ENCODE measurements at places on chromosomes 7 and 10.

- DNase-seq: no peak
Measured at GRCh38 chr10:14736043-14736442, 38.7 kb downstream of the FAM107B start.

- no peak for DNase-seq
Measured at GRCh38 chr10:20809631-20810030, 87.5 kb downstream of the NEBL start.

- DNase-seq: no peak
Measured at GRCh38 chr7:80675090-80675489, 36.6 kb downstream of the CD36 start.

DNA sequence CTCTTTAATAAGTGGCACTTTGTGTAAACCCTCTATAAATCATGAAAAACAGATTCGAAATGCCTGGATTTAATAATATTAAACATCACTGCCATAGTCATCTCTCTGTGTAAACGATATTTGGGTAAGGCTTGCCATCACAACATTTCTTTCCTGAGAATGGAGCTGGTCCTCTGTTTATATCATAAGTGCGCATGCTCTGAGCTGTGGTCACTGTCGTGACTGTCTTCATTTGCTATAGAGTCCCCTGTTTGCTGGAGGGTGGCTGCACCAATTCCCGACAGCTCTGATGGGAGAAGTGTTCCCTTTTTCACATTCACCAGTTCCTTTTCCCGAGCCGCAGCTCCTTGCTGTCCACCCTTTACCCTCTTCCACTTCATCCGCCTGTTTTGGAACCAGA is 50.4 kb upstream of the AGMO start:
- DNase-seq: no peak

- no peak for DNase-seq
Measured at GRCh38 chr7:136018104-136018503, 40.9 kb upstream of the MTPN start.

- DNase-seq: no peak
Measured at GRCh38 chr10:73366381-73367298, 8.0 kb upstream of the CFAP70 start.

DNA sequence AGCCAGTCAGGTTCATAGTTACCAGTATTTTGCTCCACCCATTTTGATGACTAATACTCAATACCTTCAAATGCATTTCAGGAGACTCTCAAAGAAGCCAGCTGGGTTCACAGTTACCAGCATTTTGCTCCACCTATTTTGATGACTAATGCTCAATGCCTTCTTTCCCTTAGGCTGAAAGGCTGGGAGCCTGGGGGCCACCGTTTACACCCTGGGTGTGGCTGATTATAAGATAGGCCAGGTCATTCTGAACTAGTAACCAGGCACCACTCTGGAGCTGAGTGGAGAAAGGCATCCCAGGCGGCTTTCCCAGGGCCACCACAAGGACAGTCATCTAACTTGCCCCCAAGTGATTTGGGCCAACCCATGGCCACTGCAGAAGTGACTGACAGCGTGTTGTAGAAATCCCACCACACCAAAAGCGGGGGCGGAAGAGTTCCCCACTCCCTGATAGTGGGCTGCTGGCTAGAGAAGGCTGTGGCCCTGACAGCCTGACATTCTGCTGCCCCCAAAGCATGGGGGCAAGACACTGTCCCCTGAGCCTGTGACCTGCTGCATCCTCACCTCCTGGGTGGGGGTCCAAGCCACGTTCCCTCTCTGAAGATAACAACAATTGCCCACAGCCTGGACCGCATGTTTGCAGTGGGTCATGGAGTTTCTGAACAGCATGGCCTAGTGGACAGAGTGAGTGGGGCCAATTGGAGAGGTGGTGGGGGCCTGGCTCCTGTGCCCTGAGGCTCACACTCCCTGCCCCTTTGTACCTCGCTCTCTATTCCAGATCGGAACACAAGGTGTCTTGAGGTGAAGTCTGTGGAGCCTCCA is 23.0 kb upstream of the ZNF488 start:
- no peak for DNase-seq

GRCh38 chr10:75038335-75038734 is 73.1 kb upstream of the SAMD8 start:
- no peak for DNase-seq

DNA sequence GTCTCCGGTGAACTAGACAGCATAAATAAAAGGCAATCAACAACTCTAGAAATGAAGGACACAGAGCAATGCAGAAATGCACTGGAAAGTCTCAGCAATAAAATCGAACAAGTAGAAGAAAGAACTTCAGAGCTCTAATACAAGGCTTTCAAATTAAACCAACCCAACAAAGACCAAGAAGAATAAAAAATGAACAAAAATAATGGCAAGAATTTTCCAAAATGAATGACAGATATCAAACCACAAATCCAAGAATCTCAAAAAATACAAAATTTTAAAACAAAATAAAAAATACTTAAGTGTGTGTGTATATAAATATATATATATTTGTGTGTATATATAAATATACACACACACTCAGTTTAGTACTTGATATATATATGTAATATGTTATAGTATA is 110.8 kb downstream of the IQUB start:
- DNase-seq: no peak

DNA sequence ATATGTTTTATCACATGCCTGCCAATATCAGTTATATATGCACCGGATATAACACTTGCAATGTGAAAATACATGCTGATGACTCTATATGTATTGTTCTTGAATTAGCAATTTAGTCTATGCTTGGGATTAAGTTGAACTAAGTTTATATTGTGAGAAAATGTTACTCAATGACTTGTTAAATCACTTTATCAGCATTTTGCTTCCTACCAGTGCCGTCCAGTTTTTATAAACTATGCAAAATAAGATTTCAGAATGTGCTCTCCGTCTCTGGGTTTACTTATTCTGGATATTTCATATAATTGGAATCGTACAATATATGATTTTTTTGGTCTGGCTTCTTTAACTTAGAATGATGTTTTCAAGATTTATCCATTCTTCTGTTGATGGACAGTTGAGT is 25.5 kb upstream of the SLC26A3 start:
- no peak for DNase-seq

GRCh38 chr10:9299966-9300365 is 1245.5 kb downstream of the GATA3 start:
- DNase-seq: no peak

DNA sequence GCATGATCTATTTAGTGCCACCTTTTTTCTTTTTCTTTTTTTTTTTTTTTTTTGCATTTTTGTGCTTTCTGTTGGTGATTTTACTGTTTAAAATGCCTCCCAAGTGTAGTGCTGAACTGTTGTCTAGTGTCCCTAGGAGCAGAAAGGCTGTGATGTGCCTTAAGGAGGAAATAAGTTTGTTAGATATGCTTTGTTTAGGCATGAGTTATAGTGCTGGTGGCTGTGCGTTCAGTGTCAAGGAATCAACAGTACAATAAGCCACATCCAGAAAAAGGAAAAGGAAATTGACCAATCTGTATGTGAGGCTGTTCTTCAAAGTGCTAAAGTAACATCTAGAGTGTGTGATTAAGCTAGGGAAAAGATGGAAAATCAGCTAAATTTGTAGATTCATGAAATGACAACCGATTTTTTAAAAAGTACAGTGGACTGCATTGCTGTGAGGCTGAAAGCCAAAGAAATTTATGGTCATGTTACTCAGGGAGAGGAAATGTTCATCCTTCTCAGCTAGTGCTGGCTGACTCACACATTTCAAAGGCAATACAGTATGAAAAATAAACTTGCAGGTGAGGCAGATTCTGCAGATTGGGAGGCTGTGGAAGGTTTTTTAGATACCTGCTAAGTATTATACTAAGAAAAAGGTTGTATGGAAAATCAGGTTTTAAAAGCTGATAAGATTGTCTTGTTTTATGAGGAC is 122.7 kb upstream of the ADCY1 start:
- DNase-seq: no peak

DNA sequence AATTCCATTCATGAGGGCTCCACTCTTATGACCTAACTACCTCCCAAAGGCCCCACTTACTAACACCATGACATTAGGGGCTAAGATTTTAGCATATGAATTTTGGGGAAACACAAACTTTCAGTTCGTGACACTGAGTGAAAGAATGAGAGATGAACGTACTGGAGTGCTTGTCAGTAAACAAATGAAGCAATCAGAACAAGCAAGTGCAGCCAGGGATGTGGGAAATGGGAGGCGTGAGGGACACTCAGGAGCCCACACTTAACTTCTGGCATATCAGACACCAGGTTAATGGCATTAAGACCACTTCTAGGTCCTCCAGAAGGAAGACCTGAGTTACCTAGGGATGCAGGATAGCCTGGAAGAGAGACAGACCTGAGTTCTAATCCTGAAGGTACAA is 2.3 kb upstream of the MDFIC start:
- DNase-seq: no peak

GRCh38 chr7:67398916-67399315 is 402.3 kb downstream of the TYW1 start:
- DNase-seq: no peak

DNA sequence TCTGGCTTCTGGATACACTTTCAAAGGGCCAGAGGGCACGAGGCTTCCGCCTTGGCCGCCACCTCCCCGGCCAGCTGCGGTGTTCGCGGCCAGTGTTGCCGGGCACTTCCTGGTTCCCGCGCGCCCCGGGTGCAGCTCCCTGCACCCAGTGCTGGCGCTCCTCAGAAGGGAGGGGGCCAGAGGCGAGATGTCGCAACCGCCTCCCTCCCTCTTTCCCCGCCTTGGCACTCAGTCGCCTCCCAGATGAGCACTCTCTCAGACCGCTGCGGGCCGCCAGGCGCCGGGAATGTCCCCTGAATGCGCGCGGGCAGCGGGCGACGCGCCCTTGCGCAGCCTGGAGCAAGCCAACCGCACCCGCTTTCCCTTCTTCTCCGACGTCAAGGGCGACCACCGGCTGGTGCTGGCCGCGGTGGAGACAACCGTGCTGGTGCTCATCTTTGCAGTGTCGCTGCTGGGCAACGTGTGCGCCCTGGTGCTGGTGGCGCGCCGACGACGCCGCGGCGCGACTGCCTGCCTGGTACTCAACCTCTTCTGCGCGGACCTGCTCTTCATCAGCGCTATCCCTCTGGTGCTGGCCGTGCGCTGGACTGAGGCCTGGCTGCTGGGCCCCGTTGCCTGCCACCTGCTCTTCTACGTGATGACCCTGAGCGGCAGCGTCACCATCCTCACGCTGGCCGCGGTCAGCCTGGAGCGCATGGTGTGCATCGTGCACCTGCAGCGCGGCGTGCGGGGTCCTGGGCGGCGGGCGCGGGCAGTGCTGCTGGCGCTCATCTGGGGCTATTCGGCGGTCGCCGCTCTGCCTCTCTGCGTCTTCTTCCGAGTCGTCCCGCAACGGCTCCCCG is at the start of gene FFAR4:
Gene FFAR4 (plus strand): TSS at position 231 of the 842 bp plus-strand sequence. CDS start 56 bp downstream, at position 287.
- no peak for DNase-seq

GRCh38 chr7:36128448-36129047 is 24.5 kb upstream of the EEPD1 start:
- no peak for DNase-seq

GRCh38 chr10:5447056-5447455 is 34.7 kb downstream of the NET1 start:
- DNase-seq: no peak

- no peak for DNase-seq
Measured at GRCh38 chr10:74681917-74682627, 144.3 kb upstream of the KAT6B start.

GRCh38 chr10:96978621-96979154 is 146.6 kb downstream of the LCOR start:
- no peak for DNase-seq

DNA sequence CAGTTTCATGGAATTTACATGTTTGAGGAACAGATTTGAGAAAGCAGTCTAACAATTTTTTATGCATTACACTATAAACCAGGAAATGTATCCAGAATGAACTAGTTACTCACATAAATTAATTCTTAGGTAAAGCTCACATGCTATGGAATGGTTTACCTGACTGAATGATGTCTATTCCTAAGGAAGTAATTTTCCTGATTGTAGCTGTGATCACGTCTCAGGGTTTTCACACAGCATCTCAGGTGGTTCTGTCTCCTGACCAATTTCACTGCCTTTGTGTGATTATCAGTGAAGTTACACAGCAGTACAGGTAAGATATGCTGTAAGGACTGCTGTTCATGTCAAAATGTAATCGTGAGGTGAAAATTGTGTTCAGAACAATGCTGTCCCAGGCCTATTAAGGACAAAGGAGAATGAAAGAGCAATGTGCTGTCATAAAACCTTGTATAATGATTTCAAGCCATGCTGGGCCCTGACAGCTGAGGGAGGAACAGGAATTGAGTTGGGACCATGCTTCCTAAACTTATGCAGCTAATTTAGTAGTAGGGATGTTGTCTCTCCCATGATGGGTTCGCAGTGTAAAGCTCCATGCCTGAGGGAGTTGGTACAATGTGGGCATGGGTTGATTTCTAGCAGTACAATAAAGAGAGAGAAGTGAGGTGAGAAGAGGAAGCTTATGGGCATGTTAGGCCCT is 631.8 kb downstream of the NRG3 start:
- DNase-seq: no peak

- DNase-seq: no peak
Measured at GRCh38 chr10:93352638-93353383, 129.3 kb downstream of the MYOF start.

DNA sequence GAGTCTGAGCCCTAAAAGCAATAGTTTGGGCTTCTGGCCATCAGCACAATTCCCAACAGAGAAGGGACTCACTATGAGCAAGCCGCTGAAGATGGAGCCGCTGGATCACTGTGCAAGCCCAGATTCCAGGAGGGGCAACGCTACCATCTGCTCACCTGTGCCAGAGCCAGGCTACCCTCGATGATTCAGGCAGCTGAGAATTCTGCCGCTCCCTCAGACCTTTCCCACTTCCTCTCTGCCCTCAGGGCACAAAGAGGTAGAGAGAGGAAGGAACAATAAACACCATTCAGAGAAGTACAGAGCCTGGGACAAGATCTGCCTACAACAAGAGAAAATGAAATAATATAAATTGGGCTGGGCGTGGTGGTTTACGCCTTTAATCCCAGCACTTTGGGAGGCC is 98.1 kb downstream of the MYOF start:
- no peak for DNase-seq

DNA sequence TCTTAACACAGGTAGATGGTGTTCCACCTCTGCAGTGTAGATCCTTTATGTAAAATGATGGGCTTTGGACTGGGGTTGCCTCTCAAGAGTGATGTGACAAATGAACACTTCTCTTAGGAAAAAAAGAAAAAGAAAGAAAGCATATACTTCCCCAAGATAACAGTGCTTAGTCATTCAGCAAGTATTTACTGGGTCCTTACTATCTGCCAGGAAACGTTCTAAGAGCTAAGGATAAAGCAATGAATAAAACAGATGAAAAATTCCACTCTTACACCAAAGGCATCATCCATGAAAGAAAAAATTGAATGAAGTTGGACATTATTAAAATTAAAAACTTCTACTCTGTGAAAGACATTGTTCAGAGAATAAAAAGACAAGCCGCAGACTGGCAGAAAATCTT is 177.3 kb downstream of the C7orf25 start:
- no peak for DNase-seq

GRCh38 chr10:125641398-125641797 is 41.6 kb downstream of the TEX36 start:
- DNase-seq: no peak

- no peak for DNase-seq
Measured at GRCh38 chr10:955820-956217, 24.3 kb upstream of the LARP4B start.

GRCh38 chr10:108132303-108132702 is 967.8 kb upstream of the SORCS1 start:
- DNase-seq: no peak

GRCh38 chr7:106603346-106603745 is 57.6 kb downstream of the CCDC71L start:
- no peak for DNase-seq
